ENCODE measurements at places on chromosomes 1 and 21.

DNA sequence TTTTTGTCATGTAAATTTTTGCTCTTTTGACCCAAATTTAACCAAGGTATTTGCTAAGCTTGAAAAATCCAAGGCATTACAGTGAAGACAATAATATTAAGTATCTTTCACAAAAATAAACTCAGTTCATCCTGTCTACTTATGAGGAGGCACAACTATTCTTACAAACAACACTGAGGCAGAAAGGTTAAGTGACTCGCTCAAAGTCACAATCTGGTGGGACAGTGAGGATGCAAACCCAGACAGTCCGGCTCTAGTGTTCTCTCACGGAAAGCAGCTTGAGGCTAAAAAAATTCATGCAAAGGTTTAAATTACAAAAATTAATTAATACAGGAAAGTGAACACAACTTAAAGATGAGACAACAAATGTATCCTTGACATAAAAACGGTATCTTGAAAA lies 125.3 kb downstream of the SIPA1L2 start:
- DNase-seq: no peak

GRCh38 chr1:29186707-29187106 lies 5.0 kb upstream of the SRSF4 start:
- no peak for DNase-seq

- no peak for DNase-seq
Observed at GRCh38 chr1:32465578-32465933, 684 bp downstream of the ZBTB8B start.

DNA sequence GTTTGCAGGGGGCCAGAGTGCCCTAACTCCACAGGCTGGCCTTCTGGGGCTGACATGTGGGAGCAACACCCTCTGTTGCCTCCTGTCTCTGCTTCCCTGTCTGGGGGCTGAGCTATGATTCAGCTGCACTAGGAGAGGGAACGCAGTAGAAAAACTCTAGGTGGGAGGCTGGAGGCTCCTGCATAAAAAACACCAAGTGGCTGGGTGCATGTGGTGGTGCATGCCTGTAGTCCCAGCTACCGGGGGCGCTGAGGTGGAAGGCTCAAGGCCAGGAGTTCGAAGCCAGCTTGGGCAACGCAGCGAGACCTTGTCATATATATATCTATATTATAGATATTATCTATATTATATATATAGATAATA lies 5.6 kb downstream of the KIF17 start:
- DNase-seq: no peak

DNA sequence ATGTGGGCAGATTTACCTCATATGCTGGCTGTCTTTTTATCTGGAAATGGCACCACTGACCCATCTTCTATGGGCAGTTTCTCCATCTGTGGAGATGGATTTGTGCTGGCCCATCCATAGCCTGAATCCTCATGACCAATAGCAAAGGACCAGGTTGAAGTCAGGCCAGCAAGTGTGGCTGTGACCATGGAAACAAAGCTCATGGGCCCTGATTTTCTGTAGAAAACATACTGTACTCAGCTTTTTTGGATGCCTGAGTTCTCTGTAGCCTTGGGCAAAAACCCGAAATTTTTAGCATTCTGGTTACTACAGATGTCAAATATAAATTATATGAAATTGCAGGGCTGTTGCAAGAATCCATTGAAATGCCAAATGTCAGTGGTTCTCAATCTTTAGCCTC lies 155.0 kb downstream of the PLXNA2 start:
- DNase-seq: no peak

GRCh38 chr1:15522551-15522950 lies 1.5 kb downstream of the CASP9 start:
- no peak for DNase-seq

GRCh38 chr1:10257851-10258250 lies 47.5 kb downstream of the KIF1B start:
- DNase-seq: no peak

GRCh38 chr1:65793359-65793732 lies 651 bp downstream of the PDE4B start:
- DNase-seq: no peak

- DNase-seq: no peak
Observed at GRCh38 chr1:84726593-84727499, 36.6 kb upstream of the SSX2IP start.

DNA sequence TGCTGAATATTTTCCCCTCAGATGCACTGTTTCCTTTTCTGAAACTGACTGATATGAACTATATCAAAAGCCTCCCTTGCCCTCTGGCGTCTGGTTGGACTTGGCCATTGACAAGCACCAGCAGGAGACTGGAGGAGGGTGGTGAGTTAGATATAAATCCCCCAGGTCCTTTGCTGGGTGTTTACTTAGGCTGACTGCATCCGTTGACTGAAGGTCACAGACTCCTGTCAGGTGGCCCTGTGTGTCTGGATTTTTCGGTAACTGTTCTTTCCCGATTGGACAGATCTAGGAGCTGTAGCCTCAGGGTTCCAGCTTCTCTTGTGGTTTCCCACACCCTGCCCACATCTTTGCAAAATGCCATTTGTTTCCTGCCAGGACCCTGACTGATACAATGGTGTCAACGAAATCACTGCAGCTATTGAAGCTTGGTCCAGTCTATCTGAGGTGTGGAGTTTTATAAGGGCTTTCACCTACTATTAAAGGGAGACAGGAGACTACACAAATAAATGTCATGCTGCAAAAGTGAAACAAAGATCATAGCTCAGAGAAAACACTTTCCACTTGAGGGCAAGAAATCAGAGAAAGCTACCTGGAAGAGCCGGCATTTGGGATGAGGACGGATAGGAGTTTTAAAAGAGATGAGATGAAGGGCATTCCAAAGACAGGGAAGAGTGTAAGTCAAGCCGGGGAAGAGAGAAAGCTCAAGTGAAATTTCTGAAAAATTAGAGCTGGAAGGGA lies 1.5 kb upstream of the MAGI3 start:
- DNase-seq: no peak

DNA sequence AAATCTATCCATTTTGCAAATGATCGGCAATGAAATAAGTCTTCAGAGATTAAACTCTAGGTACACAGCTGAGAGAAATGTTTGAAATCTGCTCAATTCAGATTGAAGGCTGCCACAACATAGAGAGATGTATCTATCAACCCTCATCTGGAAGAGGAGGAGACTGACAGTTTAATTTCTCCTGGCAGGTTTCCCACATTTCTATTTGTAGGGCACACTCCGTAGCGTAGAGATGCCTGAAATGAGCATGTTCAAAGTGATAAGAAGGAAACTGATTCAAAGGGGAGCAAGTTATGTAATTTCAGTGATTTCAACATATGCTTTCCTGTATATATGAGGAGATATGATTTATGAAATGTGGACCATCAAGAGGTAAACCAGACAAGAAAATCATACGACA lies 44.1 kb downstream of the NIBAN1 start:
- no peak for DNase-seq

- DNase-seq: no peak
Observed at GRCh38 chr1:183953031-183953430, 84.5 kb downstream of the COLGALT2 start.
